CMK (cell line): ENCODE measurements at places on chromosomes 3 and 15.

- DNase-seq: no peak
Measured at GRCh38 chr3:14411166-14411526, 8.7 kb downstream of the SLC6A6 start.

DNA sequence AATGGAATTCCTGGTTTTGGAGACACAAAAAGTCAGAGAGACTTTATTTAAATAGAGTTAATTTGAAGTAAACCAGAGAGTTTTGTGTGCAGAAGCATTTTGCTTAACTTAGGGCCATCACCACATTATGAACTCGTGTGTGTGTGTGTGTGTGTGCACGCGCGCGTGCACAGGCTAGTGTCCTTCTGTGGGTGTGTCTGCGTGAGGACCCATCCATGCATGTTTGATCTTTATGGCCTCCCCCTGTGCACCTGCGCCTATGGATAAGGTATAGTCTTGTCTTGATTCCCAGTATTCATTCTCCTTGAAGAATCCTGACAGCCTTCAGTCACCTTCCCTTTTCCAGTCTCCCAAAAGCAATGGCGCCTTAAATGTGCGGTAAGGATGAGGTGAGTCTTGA lies 26.0 kb downstream of the MUC20 start:
- DNase-seq: no peak

GRCh38 chr3:193962986-193963685 lies 172.8 kb upstream of the HES1 start:
- no peak for DNase-seq

DNA sequence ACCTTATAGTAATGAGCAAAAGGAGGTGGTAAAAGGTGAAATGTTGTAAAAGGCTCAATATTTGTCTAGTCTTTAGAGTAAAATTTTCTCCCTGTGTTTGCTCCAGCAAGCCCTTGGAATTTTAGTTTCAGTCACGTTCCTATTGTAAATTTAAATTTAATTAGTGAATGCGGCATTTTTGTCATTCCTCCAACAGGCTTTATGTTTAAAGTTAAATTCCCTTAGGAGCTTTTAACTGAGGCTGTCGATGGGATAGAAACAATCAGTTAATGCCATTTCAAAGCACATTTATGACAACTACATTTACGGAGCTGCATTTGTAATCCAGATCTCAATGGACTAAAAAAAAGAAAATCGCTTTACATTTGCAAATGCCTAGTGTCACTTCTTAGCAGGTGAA lies 868 bp upstream of the GADL1 start:
- no peak for DNase-seq

- DNase-seq: no peak
Measured at GRCh38 chr3:106380232-106380631, 511.4 kb upstream of the CBLB start.

DNA sequence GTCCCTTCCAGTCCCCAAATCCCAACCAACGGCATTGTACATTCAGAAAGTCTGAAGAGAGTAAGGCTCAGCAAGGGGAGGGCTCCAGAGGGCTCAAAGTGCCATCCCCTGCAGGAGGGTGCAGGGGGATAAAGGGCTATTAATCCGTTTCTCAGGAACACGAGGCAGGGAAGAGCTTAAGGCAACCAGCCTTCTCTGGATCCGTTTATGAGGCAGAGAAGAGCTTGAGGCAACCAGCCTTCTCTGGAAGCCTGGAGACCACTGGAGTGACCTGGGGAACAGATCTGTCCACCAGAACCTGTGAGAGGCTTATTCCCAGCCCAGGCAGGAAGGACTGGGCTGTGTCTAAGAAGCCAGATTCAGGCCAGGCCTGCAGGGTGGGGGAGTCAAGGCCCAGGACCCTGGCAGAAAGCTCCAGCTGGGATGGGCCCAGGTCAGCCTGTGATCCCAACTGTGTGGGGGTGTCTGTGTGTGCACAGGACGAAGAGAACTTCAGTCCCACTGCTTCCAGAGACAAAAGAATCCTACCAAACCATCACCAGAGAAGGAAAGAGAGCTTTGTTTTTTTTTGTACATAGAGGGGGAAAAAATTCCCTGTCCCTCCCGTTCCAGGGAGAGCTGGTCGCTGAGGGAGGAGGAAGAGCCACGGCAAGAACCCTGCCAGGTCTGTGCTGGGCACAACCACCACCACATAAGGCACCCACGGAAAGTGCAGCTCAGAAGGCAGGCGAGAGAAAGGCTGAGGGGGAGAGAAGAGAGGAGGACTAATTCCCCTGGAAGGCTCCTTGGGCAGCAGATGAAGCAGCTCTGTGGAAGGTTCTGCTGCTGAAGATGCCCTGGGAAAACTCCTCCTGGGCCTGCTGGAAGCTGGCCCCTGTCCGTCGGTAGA lies 1.6 kb upstream of the ULK3 start:
- DNase-seq: no peak

DNA sequence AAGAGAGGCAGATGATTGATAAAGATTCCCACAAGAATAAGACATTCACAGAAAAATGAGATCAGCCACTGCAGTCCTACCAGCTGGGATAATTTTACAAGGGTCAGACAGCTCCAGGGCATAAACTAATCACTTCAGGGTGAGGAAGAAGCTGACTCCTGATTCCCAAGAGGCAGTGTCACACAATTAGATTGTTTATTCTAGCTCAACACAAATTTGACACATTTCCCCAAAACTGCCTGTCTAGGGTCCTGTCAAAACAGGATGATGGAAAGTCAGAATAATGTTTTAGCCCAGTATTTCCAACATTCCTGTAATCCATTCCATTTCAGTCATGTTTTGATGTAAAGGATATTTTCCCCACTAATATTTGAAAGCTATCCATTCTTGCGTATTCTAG lies 110.8 kb downstream of the TNIK start:
- DNase-seq: no peak

DNA sequence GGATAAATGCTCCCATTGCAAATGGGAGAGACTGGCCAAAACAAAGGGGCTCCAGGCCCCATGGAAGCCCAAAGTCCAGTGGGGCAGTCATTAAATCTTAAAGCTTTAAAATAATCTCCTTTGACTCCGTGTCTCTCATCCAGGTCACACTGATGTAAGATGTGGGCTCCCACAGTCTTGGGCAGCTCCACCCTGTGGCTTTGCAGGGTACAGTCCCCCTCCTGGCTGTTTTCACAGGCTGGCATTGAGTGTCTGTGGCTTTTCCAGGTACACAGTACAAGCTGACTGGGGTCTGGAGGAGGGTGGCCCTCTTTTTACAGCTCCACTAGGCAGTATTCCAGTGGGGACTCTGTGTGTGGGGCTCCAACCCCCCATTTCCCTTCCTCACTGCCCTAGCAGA lies 45.9 kb downstream of the NIPA2 start:
- DNase-seq: no peak

DNA sequence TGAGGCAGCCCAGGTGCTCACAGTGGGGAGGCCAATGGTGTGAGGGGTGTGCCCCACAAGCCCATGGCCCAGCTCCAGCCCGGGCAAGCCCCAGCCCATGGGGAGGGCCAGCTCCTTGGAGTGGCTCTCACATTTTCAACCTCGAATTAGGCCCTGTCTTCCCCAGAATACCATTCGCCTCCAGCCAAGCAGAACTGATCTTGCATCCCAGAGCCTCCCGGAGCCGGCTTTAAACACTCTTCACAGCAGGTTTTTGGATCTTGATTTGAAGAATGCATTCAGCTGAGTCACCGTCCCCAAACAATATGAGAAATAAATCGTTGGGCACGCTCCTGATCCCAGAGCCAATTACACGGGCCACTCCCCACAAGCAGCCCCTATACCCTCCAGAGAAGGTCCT lies 23.7 kb downstream of the TPRA1 start:
- no peak for DNase-seq

DNA sequence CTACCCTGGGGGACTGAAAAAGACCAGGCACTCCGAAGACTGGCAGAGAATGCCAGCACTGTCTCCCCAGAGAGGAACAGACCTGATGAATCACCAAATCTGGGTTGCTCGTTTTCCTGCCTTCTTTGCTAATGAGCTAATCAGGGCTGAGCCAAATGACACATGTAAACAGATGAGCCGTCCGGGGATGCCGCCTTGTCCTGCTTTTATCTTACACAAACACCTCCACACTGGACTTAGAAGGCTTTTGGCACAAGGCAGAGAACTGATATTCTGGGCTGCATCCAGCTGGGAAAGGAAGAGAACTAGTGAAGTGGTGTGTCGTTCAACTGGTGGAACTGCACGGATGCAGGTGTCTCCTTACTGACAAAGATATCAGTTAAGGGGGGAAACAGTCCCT lies 88.1 kb downstream of the MECOM start:
- no peak for DNase-seq

GRCh38 chr3:12224181-12225147 lies 64.4 kb upstream of the PPARG start:
- DNase-seq: no peak

DNA sequence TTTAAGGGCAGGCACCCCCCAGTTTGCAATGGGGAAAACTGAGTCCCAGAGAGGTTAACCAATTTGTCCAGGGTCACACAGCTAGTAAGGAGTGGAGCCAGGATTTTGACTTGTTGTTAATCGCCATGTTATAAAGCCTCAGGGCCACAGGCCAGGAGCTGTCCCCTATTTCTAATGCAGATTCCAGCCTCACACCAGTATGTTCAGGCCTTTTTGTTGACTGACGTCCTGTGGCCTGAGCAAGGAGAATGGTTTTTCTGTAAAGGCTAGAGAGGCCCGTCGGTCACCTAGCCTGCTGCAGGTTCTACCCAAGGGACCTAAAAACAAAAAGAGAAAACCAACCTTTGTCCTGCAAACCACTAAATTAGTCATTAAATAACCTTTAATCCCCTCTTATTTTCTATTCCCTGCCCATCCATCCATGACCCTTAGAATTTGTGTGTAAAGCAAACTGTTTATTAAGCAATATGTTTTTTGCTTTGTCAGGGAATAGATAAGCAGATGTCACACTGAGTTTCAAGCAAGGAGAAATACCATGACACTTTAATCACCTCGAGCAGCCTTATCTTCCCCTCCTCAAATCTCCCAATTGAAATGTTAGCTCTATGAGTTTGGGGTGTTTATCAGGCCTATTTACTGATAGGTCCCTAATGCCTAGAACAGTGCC lies 14.1 kb downstream of the ACOX2 start:
- no peak for DNase-seq

DNA sequence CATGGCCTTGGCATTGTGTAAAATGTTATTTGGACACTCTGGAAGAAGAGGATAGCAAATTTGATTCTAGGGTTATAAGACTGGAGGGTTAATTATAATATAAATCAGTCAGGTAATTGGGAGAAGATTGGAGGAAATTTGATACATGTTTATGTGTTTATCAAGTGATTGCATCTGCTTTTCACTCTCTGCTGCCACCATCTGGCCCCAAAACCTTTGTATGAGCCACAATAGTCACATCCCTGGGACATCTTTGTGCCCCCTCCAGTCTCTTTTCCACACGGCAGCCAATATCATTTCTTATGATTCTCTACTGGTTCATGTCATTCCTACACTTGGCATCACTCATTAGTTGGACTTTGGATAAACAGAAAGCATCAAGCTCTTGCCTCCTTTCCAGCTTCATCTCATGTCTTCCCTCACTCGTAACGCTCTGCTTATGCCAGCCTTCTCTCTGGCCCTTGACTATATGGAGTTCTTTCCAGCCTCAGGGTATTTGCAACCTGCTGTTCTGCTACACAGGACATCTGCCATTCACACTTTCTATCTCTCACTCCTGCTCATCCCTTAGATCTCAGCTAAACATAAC lies 602.3 kb upstream of the SUCLG2 start:
- DNase-seq: no peak

- no peak for DNase-seq
Measured at GRCh38 chr3:195224156-195224979, 46.6 kb downstream of the XXYLT1 start.

DNA sequence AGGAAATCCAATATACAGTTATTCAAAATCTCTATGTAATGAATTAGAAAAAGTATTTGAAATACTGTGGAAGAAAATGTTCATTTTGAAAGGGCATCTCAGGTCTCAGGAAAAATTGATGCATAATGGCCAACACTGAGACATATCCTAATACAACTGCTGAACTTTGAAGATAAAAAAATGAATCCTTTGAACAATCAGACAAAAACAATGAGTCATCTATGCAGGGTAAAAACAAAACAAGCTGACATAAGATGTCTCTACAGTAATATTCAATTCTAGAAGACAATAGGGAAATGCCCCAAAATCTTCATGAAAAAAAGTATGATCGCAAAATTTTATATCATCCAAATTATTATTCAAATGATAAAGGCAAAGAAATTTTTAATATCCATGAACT lies 34.0 kb upstream of the ZNF280D start:
- DNase-seq: no peak
